T-helper 17 cell (primary cell): ENCODE measurements at places on chromosomes 16 and 17. TPM values are rescaled to one million over a fixed set of nuclear protein-coding genes. Genes with fewer than 3 reads are reported as not detected.

- no peaks in the 10 kb centered on the region for H3K36me3 ChIP-seq
- H3K27me3 ChIP-seq, result peaks cover 67% of the 10 kb centered on the region
- peaks cover 6% of the 10 kb centered on the region for H3K4me1 ChIP-seq
- no peak overlapping the region for H3K4me3 ChIP-seq
- H3K27ac ChIP-seq, result no peak overlapping the region
- no peak for DNase-seq
Observed at GRCh38 chr16:17555176-17555575, 84.4 kb upstream of the XYLT1 start.

- H3K27me3 ChIP-seq, result peaks cover 43% of the 10 kb centered on the region
- H3K36me3 ChIP-seq, result peaks cover 5% of the 10 kb centered on the region
- no peak overlapping the region for H3K27ac ChIP-seq
- H3K4me1 ChIP-seq, result peaks cover 19% of the 10 kb centered on the region
- no peak overlapping the region for H3K4me3 ChIP-seq
- no peak for DNase-seq
Observed at GRCh38 chr17:39629898-39630297, 3.1 kb downstream of the PPP1R1B start.

DNA sequence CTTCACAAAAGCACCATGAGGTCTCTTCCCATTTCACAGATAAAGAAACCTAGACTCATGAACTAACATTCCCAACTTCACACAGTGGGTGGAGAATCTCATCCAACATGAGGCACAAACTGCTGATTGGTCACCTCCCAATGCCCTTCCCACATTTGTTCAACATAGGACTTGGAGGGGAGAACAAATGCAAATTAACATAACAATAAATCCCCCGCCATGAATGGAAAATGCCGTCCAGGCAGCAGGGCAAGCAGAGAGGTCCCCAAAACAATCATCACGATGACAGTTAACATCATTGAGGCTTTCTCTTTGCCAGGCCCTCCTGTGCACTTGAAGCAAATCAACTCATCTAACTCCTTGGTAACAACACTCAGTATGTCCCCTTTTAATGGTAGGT lies 185.3 kb downstream of the TMEM132E start:
- no peak for DNase-seq
- H3K27ac ChIP-seq, result no peak overlapping the region
- H3K27me3 ChIP-seq, result peaks cover 56% of the 10 kb centered on the region
- H3K4me1 ChIP-seq, result peaks cover 2% of the 10 kb centered on the region
- no peaks in the 10 kb centered on the region for H3K36me3 ChIP-seq
- no peak overlapping the region for H3K4me3 ChIP-seq

DNA sequence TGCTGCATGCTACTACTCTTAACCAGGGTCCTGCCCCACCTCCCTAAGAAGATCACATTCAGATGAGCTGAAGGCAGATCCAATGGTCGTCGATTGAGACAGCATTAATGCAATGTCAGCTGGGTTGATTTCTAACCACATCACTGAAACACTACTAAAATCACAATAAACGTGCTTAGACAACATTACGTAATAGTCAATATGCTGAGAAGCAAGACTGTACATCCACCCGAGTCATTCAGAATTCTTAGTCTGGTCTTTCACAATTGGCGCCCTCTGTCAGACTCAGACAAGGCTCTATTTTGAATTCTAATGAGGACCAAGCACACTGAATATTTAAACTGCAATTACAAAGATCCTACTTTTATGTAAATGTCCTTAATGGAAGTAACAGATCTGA lies 205.2 kb downstream of the STX8 start:
- H3K36me3 ChIP-seq, result peaks cover 4% of the 10 kb centered on the region
- no peak overlapping the region for H3K27ac ChIP-seq
- DNase-seq, result no peak
- peaks cover 15% of the 10 kb centered on the region for H3K4me1 ChIP-seq
- no peaks in the 10 kb centered on the region for H3K27me3 ChIP-seq

DNA sequence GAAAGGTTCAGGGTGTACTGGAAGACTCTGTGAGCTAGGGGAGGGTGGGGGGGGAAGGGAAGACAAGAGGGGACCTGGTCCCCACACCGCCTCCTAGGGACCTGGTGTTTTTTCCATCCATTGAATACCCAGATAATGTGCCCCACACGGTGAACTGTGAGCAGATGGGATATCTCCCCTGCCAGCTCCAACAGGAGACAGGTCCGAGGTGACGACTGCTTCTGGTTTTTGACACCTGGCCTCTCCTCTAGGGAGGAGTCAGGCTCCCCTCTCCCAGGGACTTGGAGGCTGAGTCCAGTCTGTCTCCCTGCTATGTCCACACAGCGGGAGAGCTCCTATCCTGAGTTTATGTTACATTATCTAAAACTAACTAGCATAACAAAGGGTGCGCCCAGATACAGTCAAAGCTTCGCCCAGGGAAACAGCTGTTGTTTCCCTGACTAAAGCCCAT lies 1.8 kb downstream of the MARVELD3 start:
- H3K4me3 ChIP-seq, result no peak overlapping the region
- peaks cover 11% of the 10 kb centered on the region for H3K27me3 ChIP-seq
- no peak for DNase-seq

DNA sequence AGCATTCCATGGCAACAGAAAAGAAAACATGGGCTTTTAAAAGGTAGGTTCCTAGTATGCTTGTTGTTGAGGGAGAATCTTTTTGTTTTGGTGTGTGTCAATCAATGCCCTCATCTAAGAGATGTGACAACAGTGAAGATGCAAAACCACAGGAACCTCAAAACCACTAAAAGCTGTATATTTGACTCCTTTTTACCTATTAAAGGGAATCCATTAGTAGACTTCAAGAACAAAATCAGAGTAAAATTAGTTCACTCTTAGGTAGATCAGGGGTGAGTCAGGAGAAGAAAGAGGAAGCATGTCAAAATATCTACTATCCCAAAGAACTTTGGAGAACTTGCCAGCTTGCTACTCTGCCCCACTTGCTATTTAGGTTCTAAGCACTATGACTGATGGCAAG lies 89.1 kb downstream of the CDK5R1 start:
- no peak for DNase-seq
- H3K36me3 ChIP-seq, result peaks cover 4% of the 10 kb centered on the region
- H3K4me1 ChIP-seq, result peaks cover 15% of the 10 kb centered on the region
- no peak overlapping the region for H3K27ac ChIP-seq

HNF1B gene
- total RNA-seq, result not detected

SYCE1L gene
- 3.8 TPM for total RNA-seq

DNA sequence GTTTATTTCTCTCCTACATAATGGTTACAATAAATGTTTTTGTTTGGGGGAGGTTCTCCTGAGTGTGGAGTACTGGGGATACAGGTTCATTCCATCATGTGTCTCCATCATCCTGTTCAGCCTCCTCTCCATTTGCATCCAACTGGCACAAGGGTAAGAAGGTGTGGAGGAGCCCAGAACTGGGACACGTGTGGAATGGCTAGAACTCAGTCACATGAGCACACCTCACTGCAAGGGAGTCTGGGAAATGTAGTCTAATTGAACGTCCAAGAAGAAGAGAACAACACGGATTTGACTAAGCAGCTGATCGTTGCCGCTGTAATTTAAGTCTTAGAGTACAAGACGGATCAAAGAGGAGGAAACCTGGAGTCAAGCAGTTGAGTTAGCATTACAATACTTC lies 6.1 kb downstream of the OR1A1 start:
- H3K27me3 ChIP-seq, result peaks cover 23% of the 10 kb centered on the region
- no peak overlapping the region for H3K4me3 ChIP-seq
- no peak for DNase-seq

- H3K36me3 ChIP-seq, result peaks cover 7% of the 10 kb centered on the region
- no peak for DNase-seq
- peaks cover 25% of the 10 kb centered on the region for H3K4me1 ChIP-seq
- no peaks in the 10 kb centered on the region for H3K27me3 ChIP-seq
- H3K4me3 ChIP-seq, result no peak overlapping the region
Observed at GRCh38 chr17:2929881-2930533, 133.4 kb downstream of the OR1D5 start.
